ENCODE measurements at places on chromosomes 11 and 22.

GRCh38 chr11:65883786-65884715 is 4.2 kb downstream of the FIBP start:
- no peak for DNase-seq

DNA sequence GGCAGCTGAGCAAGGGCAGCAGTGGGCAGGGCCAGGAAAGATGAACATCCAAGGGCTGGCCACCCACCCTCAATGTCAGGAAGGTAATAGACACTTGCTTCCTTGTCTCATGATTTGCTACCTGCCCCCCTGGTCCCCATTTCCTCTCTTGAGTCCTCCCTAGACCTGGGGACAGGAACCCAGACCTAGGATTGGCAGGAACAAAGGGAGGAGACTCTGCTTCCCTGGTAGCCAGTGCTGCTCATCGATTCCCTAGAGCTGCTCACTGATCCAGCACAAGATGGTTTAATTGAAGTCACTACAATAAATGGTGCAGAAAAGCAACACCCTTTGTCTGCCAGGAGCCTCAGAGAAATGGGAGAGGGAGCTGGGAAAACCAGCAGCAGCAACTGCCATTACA is 67.8 kb upstream of the CHST1 start:
- DNase-seq, result no peak

- DNase-seq, result no peak
Observed at GRCh38 chr11:43837879-43838278, 42.8 kb upstream of the ALKBH3 start.

- no peak for DNase-seq
Observed at GRCh38 chr11:119816660-119817059, 87.7 kb upstream of the NECTIN1 start.

GRCh38 chr11:130435671-130436070 is 7.3 kb upstream of the ADAMTS8 start:
- no peak for DNase-seq

GRCh38 chr11:76672431-76673175 is 2.1 kb upstream of the LRRC32 start:
- peak; percentile 79 for DNase-seq

GRCh38 chr11:15258433-15259165 is 143.9 kb downstream of the INSC start:
- DNase-seq, result peak; percentile 2

DNA sequence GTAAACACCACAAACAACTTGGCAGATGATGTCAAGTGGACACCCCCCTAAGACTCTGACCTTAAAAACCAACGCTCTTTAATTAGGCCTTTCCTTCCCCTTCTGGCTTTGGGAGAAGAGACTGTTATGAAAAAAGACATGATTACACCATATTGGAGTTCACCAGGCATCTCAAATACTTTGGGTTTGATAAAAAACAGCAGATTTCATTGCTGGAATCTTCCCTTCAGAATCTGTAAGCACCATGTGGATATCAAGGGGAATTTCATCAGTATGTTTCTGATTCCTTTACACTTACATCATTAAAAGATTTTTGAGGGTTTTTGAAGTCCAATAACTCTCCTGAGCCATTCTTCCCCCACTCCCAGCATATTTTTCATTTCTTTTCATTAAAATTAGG is 85.6 kb downstream of the KIRREL3 start:
- DNase-seq, result no peak

DNA sequence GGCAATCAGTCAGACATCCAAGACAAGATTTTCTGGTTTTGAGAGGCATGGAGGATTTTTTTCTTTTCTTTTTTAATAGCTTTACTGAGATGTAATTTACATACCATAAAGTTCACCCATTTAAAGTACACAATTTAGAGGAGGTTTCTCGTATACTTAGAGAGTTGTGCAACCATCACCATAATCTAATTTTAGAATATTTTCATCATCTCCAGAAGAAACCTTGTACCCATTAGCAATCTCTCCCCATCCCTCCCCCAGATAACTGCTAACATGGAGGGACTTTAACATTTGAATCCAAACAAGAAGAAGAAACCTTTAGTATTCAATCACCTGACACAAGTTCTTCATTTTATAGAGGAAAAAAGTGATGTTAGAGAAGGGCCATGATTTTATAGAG is 83.6 kb downstream of the CLPB start:
- no peak for DNase-seq

DNA sequence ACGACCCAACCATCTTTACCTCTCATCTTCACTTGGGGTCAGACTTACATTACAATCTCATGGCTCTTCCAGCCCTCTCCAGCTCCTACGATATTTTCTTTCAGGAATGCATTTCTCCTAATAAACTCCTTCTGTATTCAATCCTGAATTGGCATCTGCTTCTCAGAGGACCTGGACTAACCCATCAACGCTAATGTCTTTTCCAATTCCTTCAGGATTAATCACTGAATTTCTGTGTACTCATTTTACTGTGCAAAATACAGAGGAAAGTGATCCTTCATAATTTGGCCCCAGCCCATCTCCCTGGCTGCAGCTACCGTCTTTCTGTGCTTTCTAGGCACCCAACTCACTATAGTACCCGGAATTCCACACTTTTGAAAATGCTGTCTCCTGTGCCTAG is 239.2 kb downstream of the METTL15 start:
- DNase-seq, result no peak

GRCh38 chr11:101032991-101033390 is 96.6 kb downstream of the PGR start:
- no peak for DNase-seq

DNA sequence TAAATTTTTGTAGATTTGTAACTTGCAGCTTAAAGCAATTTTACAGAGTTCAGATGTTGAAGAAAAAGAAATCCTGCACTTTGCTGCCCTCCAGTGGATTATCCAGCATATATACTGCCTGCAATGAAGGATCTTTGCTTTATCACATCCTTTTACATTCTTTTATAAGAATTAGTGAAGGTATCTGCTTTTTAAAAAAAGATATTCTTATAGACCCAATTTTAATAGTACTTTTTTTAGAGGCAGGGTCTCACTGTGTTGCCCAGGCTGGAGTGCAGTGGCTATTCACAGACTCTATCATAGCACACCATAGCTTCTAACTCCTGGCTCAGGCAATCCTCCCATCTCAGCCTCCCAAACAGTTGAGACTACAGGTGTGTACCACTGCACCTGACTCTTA is 60.7 kb downstream of the TTC17 start:
- DNase-seq, result no peak

DNA sequence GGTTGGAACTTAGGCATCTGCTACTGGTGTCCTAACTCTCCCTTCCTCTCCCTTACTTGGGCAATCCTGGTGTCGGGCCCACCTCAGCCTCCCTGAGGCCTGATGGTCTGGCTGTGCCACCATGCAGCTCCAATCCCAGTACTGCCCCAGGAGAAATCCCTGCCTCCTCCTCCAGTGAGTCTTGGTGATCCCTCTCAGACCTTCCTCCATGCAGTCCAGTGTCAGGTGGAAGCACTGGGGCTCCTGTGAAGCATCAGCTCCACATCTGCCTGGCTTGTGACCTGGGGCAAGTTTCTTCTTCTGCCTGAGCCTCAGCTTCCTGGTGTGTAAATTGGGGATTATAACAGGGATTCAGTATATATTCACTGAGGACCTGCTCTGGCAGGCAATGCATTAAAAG is 1.8 kb upstream of the PELI3 start:
- no peak for DNase-seq

DNA sequence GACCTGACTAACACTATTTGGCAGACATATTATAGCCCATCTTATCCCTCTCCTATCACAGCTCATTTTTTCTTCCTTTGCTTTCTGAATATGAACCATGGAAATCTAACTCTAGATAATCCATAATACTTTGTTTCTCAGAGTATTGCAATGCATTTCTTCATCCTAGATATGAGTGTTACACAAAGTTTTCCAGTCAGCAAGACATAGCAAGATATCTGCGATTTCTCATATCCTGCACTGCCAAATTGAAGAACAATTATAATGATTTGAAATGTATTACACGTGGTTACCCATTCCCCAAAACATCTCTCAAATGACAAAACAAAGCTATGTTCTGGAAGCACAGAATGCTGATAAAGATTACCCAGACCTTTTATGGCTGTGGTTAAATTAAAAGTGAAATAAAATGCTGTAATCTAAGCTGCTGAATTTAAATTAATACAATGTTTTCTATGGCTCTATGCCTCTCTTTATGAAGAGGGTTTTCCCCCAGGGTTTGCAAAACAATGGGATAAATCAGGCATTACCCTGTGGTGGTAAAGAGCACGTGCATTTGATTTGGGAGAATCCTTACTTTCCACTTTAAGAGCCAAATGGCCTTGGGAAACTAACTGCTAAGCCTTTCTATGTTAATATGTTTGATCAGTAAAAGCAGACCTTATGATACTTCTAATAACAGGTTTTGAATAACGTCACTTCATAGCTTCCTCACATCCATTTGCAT is 1291.0 kb upstream of the CNTN5 start:
- DNase-seq, result no peak

DNA sequence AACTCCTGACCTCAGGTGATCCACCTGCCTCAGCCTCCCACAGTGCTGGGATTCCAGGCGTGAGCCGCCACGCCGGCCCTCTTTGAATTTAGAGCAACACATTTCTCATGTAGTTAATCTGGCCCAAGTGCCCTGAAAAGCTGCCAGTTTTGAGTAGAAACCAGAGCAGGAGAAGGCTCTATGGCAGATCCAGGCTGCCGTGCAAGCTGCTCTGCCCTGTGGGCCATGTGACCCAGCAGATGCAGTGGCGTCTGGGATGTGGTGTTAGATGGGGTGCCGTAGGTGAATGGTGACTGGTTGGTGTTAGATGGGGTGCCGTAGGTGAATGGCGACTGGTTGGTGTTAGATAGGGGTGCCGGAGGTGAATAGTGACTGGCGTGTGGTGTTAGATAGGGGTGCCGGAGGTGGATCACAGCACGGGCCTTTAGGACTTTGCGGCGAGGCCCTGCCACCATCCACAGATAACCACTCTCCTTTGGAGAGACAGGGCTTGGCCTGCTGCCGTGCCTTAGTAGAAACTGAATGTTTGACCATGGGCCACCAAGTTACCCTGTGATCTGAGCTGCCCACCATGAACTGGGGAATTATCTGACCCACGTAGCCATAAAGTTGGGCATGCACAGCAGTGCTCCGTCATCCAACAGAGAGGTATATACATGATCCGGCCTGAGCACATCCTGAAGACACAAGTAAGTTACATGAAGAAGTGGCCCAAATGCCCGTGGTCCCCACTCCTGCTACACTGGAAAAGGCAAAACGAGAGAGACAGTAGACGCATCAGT is 32.7 kb downstream of the ASCL2 start:
- no peak for DNase-seq

GRCh38 chr22:19576460-19577421 is 52.5 kb upstream of the CLDN5 start:
- peak; percentile 22 for DNase-seq

GRCh38 chr22:43500792-43501785 is 89.3 kb downstream of the MPPED1 start:
- DNase-seq, result no peak

DNA sequence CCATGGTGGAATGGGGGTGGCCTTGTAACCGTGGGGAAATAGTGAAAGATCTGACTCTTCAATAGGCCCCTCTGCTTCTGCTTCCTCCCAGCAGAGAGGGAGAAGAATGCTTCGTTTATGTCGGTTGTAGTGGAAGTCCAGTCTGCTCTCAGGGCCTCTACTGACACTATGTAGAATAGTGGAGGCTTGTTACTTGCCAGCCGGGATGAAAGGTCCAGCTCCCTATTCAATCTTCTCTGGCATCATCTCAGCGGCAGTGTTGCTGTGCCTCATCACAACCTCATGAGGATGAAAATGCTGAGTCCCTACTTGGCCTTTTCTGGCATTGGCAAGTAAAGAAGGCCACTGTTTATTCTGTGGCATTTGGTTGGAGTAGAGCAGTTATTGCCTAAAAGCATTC is 820.9 kb upstream of the TENM4 start:
- no peak for DNase-seq

DNA sequence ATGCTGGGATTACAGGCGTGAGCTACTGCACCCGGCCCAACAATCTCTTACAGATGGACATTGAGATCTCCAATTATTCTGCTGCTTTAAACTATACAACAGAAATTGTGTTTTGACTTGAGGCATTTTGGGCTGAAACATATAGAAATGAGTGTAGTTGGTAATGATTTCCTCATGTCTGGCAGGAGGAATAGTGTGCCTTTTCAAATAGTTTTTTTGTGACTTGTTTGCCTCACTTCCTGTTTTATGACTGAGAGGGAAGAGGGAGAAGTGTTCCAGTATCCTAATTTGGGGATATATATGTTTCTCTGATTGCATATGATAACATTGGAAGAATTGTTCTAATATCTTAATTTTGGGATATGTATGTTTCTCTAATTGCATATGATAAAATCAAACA is 40.2 kb downstream of the EP300 start:
- no peak for DNase-seq

DNA sequence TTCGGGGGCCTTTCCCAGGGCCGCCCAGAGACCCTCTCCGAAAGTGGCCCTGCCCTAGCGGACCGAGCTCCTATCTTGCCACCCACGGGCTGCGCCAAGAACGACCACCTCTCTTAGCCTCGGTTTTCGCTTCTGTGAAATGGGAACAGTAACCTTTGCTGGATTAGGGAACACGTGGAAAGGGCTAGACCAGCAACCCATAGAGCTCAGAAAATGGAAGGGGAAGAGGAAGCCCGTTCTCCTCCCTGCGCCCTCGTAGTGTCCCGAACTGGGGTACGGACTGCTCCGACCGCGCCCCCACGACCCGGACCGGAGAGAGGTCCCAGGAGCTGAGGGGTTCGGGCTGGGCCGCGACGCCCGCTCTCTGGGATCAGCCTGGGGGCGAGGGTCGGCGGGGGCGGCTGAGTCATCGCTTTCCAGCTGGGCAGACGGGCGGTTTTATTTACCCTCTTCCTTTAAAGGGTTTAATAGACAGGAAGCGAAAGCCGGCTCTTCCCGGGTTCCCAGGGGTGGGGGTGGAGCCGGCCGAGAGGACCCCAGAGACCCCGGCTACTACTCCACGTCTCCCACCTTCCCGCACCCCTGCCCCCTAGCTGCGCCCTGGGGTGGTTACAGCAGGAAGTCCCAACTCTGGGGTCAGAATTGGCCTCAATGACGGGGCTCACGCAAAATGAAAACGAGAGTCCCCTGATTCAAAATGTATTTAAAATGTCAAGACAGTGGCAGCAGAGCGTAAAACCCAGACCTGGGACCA is 907 bp upstream of the PHLDA2 start:
- peak; percentile 45 for DNase-seq

DNA sequence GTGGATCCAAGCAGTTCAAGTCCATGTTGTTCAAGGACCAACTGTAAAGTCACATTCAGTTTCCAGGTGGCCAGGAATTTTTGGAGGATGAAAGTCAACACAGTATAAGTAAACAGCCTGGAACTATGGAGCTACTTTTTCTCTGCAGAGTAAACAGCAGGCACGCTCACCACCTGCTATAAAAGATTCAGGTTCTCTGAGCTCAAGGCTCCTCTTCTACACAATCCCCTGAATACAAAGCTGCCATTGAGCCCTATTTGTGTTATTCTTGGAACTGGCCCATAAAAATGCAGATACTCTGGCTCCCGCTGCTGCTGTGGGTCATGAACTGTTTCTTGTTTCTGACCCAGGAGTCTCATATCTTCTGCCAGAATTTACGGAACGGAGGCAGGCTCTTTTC is 56.9 kb upstream of the PRR5 start:
- no peak for DNase-seq

- DNase-seq, result no peak
Observed at GRCh38 chr11:122788781-122789535, 49.3 kb upstream of the CRTAM start.
